Activated naive CD8-positive, alpha-beta T cell treated with anti-CD3 and anti-CD28 coated beads, Interleukin-2, amount 10 ng/mL, durations not matched to agents 7 days and 5 days (primary cell): ENCODE measurements at places on chromosomes 5 and 9. TPM values are rescaled to one million over a fixed set of nuclear protein-coding genes. Genes with fewer than 3 reads are reported as not detected.

PPP2R2B gene
- 8.7 TPM for total RNA-seq

FOXB2 gene
- total RNA-seq: not detected

ADAMTS13 gene
- 3.2 TPM for total RNA-seq

SHISAL2B gene
- total RNA-seq: not detected

DNA sequence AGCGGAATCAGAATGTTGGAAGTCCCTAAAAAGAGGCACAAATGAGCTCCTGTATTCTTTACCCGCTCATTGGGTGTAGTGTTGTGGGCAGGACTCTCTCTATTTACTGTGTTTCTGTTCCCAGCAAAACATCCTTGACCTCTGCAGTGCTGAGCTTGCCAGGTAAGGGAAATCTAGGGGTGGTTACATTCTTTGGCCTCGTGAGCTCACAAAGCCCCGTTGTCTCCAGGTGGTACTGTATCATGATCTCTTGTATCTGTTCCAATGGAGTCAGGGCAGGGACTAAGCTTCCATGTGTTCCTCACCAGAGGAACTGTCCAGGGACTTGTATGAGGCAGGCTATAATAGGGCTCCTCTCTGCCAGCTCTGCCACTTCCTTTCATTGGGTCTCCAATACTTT is 11.8 kb upstream of the IFNA14 start:
- DNase-seq: no peak

- no peak for DNase-seq
These were observed 12.2 kb upstream of the SLC25A48 start for GRCh38 chr5:135822286-135822685.

GRCh38 chr5:175129619-175130018 is 314.4 kb downstream of the DRD1 start:
- DNase-seq: no peak

- no peak for DNase-seq
These were observed 20.2 kb downstream of the SLIT3 start for GRCh38 chr5:169280696-169281095.

GRCh38 chr5:137035480-137035878 is 463.6 kb downstream of the SPOCK1 start:
- no peak for DNase-seq
